Central memory CD4-positive, alpha-beta T cell (primary cell): ENCODE measurements at places on chromosomes 5 and 9.

GRCh38 chr9:116323571-116323970, 170.0 kb downstream of the PAPPA start:
- no peak for DNase-seq

DNA sequence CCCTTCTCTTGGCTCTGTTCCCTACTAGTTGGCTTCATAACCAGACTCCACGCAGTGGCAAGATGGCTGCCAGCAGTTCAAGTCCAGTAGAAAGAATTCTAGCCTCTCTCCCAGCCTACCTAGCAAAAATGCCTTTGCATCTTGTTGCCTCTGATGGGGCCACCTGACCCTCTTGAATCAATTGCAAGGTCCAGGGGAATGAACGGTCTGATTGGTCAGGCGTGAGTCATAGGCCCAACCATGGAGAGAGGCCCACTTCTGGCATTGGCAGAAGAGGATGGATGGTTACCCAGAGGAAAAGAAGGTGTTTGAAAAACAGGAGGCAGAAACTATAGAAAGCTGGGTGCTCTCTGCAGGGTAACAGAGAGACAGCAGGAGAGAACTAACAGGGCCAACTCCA, 622.6 kb downstream of the CCDC171 start:
- no peak for DNase-seq

- DNase-seq = no peak
These were observed 482.2 kb upstream of the KIF2A start for GRCh38 chr5:61823781-61824180.

DNA sequence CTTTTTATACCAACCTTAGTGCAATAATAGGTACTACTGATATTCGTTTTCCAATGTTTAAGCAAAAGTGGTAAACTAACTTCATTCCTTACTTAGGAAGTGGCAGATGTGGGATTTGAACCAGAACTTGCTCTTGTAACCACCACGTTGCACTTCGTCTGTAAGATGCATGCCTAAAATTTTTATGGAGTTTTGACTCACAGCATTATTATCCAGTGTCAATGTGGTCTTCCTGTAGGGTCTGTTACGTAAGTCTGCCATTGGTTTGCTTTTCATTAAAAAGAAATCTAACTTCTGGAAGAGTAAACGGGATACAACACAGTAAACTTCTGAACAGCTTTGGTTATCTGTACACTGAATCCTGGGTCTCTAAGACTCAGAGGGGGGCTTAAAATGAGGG, 521.0 kb upstream of the WWC1 start:
- DNase-seq = no peak

DNA sequence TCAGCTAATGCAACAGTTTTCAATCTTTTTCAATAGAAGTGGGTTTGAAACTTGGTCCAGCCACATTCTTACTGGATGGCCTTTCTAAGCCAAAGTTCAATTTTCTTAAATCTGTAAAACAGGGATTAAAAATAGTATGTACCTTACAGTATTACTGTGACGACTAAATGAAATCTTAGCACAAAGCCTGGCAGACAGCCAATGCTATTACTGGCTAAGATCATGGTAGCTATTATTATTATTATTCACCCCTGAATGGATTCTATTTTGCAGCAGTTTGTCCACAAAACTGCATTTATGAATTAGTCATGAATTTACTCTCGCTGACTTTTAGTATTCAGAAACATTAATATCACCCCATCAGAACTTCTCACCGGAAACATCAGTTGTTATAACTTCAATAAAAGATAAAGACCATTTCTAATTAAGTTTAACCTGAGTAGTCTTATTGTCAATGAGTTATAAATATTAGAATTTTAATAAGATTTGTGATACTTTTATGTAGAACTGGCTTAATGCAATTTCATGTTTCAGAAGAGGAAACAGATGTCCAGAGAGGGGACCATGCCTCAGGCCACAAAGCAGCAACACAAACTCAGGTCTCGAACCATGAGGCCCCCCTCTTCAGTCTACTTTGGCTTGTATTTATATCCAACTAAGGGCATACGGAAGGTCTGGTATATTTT, 468.2 kb downstream of the ARHGEF28 start:
- DNase-seq = no peak

DNA sequence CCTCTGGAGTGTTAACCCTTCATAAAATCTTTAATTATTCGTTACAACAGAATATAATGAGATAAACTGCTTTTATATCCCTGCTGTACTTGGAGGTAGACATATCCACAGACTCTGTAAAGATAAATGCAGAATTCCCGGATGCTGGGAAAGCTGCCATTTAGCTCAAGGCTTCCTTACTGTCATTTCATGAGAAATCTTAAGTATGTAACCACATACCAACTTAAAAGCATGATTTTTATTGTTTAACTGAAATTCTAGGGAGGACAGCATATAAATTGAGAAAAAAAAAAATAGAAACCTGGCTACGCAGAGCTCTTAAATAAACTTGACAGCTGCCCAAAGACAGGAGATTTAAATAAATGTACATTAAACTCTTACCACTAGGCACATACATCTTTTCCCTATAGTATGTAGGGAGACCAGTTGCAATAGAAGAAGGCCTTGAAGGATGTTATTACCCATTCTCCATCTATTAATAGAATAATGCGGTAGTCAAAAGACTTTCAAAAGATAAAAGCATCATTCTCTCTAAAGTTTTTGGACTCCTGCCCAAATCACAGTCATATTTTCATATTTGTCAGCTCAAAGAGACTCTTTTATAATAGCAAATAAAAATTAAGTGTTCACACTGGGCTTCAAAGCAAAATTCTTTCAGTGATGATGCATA, 373.8 kb downstream of the NDUFS4 start:
- DNase-seq = no peak

DNA sequence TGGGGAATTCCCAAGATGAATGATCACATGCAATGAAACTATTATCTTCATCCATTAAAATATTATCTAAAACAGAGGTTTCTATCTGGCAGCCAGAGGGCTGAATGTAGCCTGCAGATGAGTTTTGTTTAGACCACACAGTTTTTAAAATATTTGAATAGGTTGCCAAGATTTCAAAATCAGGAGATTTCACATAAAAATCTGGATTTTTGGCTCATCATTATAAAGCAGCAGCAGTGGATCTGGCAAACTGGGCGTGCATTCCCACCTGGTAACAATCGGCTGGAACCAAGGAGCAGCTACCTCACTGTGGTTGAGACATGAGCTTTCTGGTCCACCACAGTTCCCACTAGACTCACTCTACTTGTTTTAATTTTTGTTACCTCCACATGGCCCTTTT, 155.1 kb downstream of the BNC2 start:
- no peak for DNase-seq

DNA sequence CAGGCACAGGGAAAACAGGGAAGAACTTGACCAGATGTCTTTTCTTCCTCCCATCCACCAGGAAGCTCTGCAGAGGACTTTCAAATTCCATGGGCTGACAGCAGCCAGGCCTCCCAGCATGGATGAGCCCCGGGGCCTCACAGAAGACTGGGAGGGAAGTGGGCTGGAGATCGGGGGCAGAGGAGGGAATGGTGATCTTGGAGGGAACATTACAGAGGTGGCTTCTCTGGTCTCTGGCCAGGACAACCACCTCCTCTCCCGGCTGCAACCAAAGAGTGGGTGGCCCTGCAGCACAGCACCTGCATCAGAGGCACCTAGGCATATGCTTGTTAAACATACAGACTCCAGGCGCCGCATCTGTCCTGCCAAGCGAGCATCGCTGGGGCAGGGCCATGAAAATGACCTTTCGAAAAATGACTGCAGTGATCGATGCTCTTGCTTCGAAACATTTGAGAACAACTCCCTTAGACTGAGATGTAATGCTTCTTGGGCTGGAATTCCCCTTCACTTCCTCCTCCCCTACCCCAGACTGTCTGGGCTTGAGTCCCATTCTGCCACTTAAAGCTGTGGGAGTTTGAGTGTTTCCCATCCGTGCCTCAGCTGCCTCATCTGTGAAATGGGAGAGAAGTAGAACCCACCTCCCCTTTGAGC, 68.7 kb upstream of the UNC5A start:
- DNase-seq = no peak

- DNase-seq = no peak
These were observed 6.8 kb downstream of the SPINK5 start for GRCh38 chr5:148070621-148071020.

- DNase-seq = no peak
These were observed 4.3 kb upstream of the FYB1 start for GRCh38 chr5:39223565-39224156.

GRCh38 chr9:126457890-126458289, 131.3 kb downstream of the MVB12B start:
- no peak for DNase-seq

DNA sequence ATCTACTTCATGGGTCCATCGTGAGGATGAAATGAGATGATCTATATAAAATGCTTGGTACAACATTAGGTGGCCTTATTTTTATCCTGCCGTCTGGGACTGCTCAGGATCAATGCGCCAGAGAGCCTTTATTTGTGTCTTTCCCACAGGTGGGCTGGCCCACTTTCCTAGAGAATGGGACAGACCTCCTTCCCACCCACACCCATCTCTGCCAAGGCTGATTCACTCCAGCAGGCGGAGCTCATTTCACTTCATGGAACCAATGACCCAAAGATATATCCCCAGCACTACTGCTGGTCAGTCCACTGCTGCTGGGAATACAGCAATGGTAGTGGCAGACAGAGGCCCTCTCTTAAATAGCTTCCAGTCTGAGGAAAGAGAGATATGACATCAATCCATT, 35.7 kb downstream of the TGFBI start:
- DNase-seq = no peak

- DNase-seq = no peak
These were observed 19.3 kb upstream of the ORM1 start for GRCh38 chr9:114303571-114303970.

DNA sequence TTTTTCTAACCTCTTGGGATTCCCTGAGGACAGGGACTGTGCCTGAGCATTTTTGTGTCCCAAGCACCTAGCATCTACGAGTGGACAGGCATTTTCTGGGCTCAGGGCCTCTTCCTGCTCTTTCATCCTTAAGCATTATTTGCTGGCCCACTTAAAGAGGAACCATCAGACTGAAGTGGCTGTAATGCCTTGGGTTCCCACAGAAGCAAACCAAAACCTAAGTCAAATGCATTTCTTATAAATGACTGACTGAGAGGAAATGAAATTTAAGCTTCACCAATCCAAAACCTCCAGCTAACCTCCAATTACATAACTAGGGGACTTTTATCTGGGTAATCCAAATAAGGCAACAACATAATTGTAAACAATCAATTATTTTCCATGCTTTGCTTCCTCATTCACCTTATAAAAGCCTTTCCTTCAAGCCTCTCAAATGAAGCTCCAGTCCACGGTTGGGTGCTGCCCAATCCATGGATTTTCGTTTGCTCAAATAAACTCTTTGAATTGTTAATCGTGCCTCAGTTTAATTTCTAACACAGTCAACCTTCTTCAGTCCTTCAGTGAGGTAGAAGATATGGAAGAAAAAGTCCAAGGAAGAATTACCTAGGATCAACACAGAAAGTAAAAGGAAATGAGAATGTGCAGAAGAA, 25.3 kb upstream of the SLC31A2 start:
- DNase-seq = no peak

DNA sequence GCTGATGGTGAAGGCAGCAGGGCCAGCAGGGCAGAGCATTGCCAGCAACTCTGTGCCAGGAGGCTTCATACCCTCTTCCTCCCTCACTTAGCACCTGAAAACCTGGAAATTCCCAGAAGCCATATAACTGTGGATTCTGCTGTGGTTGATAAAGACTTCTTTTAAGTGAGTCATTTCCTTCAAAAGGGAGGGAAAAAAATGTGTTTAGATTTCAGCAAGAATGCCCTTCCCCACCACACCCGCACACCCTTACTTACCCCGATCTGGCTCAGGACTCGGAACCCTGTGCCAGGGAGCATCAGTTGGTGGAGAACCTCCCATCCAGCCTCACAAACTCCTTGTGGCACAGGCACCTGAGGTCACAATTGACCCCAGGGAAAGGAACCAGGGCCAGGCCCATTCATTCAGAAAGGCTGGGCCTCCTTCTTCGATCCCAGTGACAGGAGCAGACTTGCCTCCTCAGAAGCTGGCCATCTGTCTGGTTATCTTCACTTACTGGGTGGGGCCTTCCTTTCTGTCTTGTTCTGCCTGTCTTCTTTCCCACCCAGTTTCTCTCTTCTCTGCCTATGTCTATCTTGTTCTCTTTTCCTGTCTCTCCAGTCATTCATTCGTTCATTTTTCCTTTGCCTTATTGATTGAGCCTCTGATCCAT, 62.6 kb downstream of the PLAC8L1 start:
- DNase-seq = no peak

DNA sequence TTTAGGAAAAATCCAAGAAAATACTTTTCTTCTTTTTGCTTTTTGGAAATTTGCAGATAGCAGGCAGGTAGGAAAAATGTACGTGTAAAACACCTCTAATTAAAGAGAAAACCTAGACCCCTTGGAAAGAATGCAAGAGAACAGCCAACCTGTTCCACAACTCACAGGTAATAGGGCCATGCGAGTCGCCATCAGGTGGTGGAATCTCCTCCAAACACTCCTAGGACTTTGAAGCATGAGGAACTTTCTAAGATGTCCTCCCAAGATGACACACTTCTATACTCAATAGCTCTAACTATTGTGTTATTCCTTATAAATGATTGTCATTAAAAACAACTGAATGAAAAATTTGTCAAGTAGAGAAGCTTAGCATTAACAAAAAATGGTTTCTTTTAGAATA, 174.0 kb downstream of the TMC1 start:
- DNase-seq = no peak

DNA sequence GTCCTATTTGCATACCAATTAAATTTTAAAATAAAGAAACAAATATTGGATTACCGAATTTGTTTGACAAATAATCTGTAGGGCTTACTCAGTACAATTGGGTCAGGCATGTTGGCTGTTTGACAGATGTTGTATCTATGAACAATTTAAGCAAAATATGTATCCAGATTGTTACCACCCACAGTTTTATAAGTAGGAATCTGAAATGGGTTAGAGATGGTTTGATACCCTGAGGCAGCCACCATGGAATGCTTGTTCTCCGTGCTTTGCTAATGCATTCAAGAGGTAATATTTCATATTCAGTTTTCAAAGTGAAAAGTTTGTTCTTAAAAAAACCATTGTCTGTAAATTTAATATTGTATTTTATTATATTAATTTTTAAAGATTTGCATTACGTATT, 285.1 kb upstream of the ARRDC3 start:
- DNase-seq = no peak

GRCh38 chr9:109875495-109876129, 95.6 kb downstream of the PALM2AKAP2 start:
- DNase-seq = no peak

GRCh38 chr9:109409773-109410397, 88.2 kb downstream of the PTPN3 start:
- DNase-seq = no peak

GRCh38 chr5:32116574-32117313, 57.4 kb downstream of the GOLPH3 start:
- no peak for DNase-seq

- DNase-seq = no peak
These were observed 178.4 kb downstream of the PAX5 start for GRCh38 chr9:36855448-36856315.

DNA sequence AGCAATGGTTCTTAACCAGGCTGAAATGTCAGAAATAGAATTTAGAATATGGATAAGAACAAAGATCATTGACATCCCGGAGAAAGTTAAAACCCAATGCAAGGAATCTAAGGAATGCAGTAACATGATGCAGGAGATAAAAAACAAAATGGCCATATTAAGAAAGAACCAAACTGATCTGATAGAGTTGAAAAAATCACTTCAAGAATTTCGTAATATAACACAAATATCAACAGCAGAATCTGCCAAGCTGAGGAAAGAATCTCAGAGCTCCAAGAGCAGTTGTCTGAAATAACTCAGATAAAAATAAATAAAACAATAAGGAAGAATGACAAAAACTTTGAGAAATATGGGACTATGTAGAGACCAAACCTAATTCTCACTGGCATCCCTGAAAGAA, 37.8 kb upstream of the TAS2R1 start:
- no peak for DNase-seq
